ENCODE measurements at places on chromosomes 12 and 14. TPM values are rescaled to one million over a fixed set of nuclear protein-coding genes. Genes with fewer than 3 reads are reported as not detected.

- DNase-seq: no peak
These were observed 1.8 kb upstream of the DNAAF2 start for GRCh38 chr14:49636866-49637265.

KRT8 gene
- 1,376 TPM for total RNA-seq

HECTD1 gene
- total RNA-seq: 159 TPM

- DNase-seq: no peak
These were observed 26.0 kb upstream of the PRPF39 start for GRCh38 chr14:45057881-45058364.

- DNase-seq: no peak
These were observed 1353.9 kb downstream of the AACS start for GRCh38 chr12:126419131-126419530.

- no peak for DNase-seq
These were observed 92.8 kb downstream of the LGMN start for GRCh38 chr14:92655419-92656201.

DNA sequence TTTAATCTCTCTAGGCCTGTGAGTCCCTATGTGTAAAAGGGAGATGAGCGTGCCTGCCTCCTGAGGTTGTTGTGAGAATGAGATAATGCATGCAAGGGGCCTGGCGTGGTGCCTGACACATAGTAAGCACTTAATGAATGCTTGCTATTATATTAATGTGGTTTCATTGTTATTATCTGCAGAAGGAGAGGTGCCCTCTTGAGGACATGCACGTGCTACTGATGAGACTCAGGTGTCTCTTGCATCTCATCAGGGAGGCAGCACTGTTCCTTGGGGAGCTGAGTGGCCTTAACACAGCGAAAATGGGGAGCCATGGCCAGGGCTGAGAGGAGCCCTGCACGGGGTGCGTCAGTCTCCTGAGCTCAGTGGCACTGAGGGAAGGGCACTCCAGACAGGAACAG is 29.9 kb upstream of the BCDIN3D start:
- no peak for DNase-seq

- no peak for DNase-seq
These were observed 609.0 kb upstream of the STXBP6 start for GRCh38 chr14:25658988-25659387.
